NCI-H1048 (cell line): ENCODE measurements at places on chromosomes 13 and 19.

GRCh38 chr13:40428354-40428753, 238.1 kb downstream of the FOXO1 start:
- DNase-seq: no peak

GRCh38 chr13:101092985-101093384, 323.3 kb downstream of the NALCN start:
- DNase-seq: no peak

- DNase-seq: no peak
These were observed 261.3 kb downstream of the LMO7 start for GRCh38 chr13:75897386-75897785.

GRCh38 chr19:40232949-40233810, 6.7 kb upstream of the CCNP start:
- no peak for DNase-seq

GRCh38 chr13:75635101-75635827, 866 bp upstream of the LMO7 start:
- DNase-seq: no peak
